GM12865 (cell line): ENCODE measurements at places on chromosomes 4 and X.

DNA sequence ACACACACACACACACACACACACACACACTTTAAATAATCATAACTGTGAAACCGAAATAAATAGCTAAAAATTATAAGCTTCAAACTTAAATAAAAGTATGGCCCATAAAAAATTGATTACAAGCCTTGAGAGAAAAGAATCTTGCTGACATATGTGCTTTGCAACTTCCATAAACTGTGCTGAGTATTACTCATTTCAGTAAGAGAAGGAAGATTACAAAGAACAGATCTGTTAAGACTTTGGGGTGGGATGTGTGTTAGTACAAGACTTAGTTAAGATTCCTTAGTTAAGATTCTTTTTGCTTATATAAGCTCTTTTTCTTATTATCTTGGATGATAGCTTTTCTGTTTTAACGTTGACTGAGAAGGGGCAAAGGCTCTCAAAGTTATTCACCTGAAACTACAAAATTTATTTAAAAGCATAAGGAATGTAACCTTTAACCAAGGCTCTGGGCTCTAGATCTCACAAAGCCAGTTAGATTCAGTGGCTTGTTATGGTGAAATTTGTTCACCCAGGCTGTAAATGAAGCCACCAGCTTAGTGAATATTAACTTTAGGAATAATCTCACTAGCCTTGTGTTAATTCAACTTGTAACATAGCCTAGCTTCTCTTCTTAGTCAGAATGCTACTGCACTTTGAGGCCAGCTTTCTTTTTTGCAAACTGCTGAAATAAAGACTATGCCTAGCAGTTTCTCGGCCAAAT, 58.2 kb downstream of the ARSJ start:
- DNase-seq = no peak

DNA sequence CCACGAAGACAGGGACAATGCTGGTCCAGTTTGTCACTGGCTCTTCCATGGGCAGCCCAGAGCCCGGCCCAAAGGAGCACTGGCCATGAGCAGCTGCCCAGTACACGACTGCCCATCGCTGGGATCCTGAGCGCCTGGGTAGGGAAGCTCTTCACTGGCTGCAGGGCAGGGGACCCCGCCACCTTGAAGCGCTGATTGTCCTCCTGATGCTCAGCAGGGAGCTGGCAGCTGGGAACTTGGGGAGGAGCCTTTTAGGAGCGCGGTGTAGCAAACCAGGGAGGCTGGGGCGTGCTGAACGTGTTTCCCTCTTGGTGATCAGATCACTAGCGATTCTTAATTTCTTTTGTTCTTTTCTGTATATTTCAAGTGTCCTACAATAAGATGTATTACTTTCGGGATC, 1.8 kb downstream of the L1CAM start:
- no peak for DNase-seq

DNA sequence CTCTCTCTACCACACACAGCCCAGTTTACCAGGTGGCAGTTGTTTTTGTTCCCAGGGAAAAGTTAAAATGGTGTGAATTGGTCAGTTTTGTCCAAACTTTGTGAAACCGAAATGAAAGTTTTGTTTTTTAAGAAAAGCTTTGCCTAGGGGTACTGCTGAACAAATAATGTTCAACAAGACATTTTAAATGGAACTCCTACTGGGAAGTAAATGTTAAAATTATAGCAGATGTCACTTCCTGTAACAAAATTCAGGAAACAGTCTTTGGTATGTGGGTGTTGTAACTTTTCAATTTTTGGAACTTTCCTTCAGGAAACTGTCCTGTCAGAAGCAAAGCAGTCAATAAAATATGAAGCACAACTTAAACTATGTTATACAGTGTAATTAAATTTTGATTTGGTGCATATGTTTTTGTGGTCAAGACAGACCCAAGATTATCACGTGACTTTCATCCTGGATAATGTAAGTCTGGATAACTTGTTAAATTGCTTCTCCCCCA, 79.5 kb downstream of the AFF1 start:
- DNase-seq = no peak

GRCh38 chrX:105297041-105297440, 76.5 kb upstream of the TEX13A start:
- no peak for DNase-seq

- peak; percentile 70 for DNase-seq
Measured at GRCh38 chrX:149286940-149287349, 218.2 kb downstream of the IDS start.
